ENCODE measurements at places on chromosomes 16 and 17.
A peak's percentile ranks its signal among the peaks of the same experiment; 100 is the strongest.

DNA sequence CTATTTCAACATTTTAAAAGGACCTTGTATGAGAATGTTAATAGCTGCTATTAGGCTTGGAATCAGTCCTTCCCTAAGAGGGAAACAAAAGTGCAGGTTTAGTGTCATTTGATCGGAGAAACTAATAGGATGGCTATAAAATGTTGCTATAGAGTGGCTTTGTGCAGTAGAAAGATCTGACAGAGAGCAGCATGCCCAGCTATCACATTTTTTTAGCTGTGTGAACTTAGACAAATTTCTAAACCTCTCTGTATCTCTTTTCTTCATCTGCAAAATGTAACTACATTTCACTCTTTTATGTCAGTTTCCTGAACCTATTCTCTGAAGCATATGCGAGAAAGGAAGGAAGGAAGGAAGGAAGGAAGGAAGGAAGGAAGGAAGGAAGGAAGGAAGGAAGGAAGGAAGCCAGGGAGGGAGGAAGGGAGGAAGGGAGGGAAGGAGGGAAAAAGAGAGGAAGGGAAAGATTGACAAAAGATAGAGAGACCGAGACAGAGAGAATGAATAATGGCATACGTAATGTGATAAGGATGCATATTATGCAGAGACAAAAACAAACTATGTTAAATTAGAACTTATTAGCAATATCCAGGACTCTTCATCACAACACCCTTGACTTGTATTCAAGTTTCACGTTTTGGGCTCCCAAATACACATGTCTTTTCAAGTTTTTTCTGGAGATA, 52.6 kb upstream of the CDH8 start:
- DNase-seq, result no peak

DNA sequence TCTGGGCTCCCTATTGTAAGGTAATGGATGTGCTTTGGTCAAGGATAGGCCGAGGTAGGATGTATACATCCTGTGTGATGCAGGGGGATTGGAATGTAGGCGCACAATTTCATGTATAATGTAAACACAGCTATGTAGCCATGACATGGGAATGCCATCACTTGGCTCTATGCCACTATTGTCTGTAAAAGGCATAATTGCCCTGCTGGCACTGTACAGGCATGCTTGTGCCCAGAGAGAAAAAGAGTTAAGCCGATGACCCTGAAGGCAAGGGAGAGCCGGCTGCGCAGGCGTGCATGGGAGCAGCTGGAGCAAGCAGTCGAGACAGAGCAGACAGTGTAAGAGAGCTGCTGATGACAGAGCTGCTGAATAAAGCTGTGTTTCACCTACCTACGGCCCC, 212.5 kb upstream of the CPHXL start:
- DNase-seq, result no peak

DNA sequence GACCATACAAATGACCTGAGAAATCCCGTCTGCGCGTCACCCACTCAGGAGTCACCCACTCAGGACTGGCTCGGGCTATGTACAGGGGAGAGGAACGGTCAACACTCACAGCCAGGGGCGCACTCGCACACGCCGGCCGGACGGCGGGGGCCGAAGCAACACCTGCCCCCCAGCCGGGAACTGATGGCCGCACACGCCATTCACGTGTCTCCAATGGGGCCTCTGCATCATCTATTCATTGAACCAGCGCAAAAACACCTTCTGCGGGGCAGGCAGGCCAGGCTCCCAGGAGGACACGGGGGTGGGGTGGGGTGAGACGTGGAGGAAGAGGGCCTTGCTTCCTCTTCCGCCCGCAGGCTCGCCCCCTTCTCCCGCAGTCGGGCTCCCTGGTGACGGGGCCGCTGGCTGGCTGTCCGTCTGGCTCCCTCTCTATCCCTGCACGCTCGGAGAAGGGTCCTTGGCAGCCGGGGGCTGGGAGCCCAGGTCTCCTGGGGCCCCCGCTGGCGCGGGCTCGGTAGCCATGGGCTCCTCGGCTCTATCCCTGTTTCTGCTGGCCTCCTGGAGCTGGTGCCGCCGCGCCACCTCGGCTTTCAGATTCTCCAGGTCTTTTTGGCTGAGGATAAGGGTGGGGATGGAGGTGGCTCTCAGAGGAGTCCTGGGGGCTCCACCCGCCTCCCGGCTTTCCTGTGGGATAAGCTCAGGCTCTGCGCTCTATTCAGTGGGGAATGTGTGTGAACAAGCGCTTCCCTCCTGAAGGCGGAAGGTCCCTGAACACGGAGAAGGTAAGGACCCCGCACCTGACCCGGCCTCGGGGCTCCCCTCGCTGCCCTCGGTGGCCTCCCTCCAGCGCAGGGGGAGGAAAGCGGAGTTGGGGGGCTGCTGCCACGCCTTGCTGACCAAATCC, 21.1 kb downstream of the CLUH start:
- no peak for DNase-seq

DNA sequence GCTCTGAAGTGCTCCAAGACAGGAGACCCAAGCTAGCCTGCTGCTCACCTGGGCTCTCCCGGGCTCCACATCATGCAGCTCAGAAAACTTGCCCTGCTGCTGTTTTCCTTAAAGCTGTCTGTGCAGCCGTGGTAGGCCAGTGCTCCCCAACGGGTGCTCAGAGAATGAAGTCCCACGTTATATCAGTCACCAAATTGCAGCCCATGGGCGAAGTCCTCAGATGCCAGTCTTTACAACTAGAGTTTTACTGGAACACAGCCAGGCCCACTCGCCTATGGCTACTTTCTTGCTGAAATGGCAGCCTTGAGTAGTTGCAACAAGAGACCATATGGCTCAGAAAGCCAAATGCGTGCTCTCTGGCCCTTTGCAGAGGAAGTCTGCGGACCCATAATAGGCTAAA, 6.3 kb downstream of the CREBBP start:
- no peak for DNase-seq

GRCh38 chr17:55062921-55063320, 94.4 kb downstream of the STXBP4 start:
- DNase-seq, result peak; percentile 21

- no peak for DNase-seq
Measured at GRCh38 chr17:59160157-59161025, 4.8 kb downstream of the PRR11 start.

- peak; percentile 41 for DNase-seq
Measured at GRCh38 chr17:78904371-78904770, 1.4 kb upstream of the CEP295NL start.

GRCh38 chr17:69928611-69929010, 146.4 kb upstream of the KCNJ16 start:
- DNase-seq, result no peak

- no peak for DNase-seq
Measured at GRCh38 chr17:48792033-48792798, 24.8 kb downstream of the TTLL6 start.

DNA sequence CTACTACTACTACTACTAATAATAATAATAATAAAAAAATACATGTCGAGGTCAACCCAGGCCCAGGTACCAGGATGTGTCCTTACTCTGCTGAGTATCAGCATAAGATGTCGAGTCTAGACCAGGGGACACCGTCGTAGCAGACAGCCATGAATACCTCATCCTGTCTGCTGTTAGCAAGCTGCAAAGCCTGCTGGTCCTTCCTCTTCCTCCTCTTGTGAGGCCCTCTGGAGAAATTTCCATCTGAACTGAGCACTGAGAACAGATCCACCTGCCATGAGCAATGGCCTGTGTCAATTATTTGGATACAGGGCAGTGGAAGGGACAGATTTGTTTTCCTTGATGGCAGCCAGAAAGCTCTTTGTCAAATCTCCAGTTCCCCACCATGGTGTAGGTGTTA, 168.5 kb downstream of the XYLT1 start:
- no peak for DNase-seq

DNA sequence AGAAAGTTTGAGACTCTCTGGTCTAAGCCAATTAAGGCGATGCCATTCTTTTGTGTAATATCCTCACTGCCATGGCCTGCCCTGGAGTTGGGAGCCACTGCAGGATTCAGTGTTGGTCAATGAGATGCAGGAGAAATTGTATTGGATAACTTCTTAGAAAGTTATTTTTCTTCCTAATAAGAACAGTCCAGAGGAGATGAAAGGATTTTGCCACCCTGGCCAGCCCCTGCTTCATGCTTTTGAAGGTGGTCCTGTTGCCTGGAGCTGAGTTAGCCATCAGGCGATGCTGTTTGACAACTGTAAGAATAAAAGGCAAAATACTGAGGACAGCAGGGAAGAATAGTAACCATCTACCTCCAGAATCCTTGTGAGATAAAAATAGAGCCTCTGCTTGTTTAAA, 35.4 kb upstream of the CNTNAP4 start:
- no peak for DNase-seq

DNA sequence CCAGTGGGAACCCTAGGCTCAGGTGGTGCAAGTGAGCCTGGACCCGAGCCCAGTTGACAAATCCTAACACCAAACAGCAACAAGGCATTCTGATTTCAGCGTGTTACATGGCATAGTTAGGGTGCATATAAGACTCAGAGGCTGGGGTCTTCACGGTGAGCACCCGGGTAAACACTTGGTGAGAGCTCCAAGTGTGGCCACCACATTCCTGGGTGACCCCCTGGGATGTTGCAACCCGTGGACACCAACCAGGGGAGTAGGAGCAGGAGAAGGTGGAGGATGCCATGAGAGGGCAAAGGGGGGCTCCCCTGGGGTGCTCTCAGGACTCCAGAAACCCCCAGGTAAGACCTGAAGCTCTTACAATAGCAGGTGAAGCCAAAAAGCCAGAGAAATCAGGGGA, 69.9 kb upstream of the CDH5 start:
- no peak for DNase-seq

GRCh38 chr16:87626401-87626800, 24.1 kb downstream of the JPH3 start:
- DNase-seq, result no peak

GRCh38 chr17:80984749-80985148, 6.9 kb upstream of the CHMP6 start:
- DNase-seq, result peak; percentile 83

GRCh38 chr17:75878174-75878998, at the start of gene TRIM47:
TRIM47 (minus strand) TSS chr17:75878581; CDS start chr17:75878548, 33 bp downstream.
- peak; percentile 46 for DNase-seq

DNA sequence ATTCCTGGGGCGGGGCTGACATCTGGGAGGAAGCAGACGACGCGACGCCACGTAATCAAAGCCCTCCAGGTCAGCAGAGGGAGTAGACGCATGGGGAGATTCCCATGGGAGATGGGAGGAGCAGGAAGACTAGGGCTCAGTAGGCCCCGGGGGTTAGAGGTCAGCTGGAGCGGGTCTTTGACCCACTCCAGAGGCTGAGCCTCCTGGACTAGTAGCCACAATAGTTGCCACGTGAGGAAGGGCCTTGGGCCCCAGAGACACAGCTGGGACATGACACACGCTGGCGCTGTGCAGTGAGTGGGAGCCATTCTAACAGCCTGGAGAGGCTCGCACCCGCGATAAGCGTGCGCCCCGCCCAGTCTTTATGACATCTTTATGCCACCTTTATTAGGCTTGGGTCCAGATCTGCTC, 95.7 kb upstream of the AMZ2 start:
- no peak for DNase-seq

DNA sequence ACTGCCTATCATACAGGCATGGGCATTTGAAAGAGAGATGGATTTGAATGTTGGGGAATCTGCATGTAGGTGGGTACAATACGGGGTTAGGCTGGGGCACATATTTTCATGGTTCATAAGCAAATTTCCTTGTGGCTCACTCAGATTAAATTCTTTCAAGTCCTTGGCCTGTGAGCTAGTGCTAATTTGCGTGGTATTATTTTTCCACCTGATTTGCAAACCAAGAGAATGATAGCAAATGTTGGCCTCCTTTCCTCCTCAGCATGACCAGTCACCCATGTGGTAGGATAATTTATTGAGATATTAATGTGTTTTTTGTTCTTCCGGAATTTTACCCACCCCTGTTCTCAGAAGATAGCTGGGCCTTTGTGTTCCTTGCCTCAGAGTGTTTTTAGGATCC, 22.9 kb downstream of the FAM20A start:
- no peak for DNase-seq

DNA sequence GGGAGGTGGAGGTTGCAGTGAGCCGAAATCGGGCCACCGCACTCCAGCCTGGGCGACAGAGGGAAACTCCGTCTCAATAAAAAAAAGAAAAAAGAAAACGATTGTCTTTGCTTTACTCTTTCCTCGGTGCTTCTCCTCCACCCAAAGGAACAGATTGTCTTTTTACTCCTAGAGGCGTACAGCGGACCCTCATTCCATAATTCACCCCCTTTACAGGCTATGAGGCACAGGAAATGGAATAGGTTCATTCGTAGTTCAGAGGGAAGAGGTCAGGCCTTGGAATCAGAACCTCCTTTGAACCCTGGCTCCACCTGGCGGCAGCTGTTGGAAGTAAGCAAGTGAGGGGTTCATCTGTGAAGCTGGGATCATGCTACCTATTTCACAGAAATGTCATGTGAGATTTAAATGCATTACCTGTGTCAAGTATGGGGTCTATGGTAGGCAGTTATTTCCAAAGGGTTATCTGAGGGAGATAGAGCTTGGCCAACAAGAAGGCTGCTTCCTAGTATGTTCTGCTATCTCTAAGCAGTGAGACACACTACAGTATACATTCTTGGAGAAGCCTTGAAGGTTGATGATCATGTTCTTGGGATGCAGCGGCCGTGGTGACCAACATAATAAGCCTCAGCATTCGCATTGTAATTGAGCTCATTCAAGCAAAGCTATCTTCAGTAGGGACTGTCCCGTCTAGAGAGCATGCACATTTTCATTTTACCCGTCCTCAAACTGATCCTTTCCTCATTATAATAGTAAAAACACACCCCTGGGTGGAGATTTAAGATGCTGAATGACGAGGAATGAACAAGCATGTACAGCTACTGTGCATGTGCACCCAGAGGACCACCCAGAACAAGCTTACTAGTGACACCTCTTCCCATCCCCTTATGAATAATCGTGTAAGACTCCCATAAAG, 18.7 kb upstream of the ZNF689 start:
- peak; percentile 79 for DNase-seq

Measured in fibroblast of mammary gland (primary cell).